Activated CD4-positive, alpha-beta T cell treated with anti-CD3 and anti-CD28 coated beads, Interleukin-2, Interleukin-6, amounts not matched to agents 100 ng/mL and 50 ng/mL, durations not matched to agents 16 hours and 8 hours (primary cell): ENCODE measurements at places on chromosomes 5 and 9.
A peak's percentile ranks its signal among the peaks of the same experiment; 100 is the strongest.

- no peak for DNase-seq
Measured at GRCh38 chr9:81637276-81637675, 52.1 kb downstream of the TLE1 start.

DNA sequence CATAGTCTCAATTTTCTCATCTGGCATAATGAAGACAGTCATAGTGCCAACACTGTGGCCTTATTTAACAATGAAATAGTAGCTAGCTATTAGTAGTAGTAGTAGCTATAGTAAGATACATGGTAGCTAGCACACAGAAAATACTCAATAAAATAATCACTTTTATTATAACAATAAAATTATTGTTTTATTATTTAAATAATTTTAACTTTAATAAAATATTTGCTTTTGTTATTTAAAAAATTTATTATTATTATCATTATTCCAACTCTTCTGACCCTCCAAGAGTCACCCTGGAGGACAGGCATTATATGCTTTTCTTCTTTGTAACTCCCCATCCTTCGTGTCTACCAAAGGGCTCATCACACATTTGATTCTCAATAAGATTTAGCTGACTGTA, 252.1 kb downstream of the TRIM32 start:
- no peak for DNase-seq

GRCh38 chr9:4118666-4119065, 181.2 kb downstream of the GLIS3 start:
- DNase-seq = no peak

DNA sequence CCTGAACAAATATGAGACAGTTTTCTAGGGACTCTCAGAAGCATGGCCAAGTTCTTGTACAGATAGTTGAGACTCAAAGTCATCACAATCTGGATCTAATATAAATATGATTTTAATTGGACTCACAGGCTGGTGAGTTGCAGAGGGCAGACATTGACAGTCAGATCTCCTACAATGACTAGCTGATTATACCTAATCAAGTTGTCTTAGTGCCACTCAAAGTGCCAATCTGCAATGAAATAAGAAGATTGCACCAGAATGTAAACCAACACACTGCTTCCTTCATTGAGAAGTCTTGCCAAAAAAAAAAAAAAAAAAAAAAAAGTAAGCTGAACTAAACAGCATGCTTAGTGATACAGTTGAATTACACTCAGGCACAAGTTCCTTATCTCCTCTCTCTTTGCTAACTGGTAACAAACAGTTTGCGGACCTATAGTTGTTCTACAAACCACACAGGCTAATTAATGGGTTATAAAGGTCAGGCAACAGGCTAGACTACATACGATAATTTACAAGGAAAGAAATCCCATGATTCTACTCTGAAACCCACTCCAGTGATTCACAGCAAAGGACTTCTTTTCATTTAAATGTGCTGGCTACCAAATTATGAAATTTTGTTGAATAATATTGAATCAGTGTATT, 107.3 kb upstream of the NIPBL start:
- no peak for DNase-seq

DNA sequence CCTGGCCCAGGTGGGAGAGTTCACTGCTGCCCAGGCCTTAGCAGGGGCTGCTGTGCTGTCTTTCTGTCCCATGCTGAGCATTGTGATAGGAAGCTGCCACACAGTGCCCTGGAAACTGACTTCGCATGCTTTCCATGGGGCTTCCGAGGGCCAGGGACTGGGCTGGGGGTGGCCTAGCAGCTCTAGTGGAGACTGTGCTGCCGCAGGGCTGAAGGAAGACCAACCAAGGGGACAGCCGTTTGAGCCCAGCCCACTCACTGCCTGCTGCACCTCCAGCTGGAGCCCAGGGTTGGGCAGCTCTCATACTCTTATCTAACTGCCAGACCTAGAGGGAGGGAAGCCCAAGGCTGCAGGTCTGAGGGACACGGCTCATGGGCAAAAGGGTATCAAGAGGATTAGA, 79.2 kb downstream of the RGS3 start:
- no peak for DNase-seq

- DNase-seq = no peak
Measured at GRCh38 chr5:91119981-91120850, 262.9 kb downstream of the ARRDC3 start.

- peak; percentile 16 for DNase-seq
Measured at GRCh38 chr5:143134900-143135299, 268.6 kb downstream of the NR3C1 start.
